ENCODE measurements at places on chromosomes 5 and 9.

DNA sequence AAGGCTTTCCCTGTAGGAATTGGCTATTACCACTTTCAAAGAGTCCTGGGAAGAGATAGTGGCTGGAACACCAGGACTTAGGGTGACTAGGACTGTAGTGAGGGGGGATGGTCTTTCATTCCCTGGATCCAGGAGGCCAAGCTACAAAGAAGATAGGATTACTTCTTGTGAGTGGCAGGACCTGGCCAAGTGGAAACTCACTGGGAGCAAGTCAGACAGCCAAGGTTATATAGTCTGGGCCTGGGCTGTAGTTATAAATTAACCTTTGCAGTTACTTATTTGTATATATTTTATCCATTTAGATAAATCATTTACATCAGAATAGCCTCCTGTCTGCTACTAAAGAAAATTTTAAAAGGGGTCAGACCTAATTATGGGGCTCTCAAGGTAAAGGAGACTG is 124.3 kb downstream of the TLR4 start:
- no peak for DNase-seq

- DNase-seq: no peak
Observed at GRCh38 chr5:82862261-82862660, 214.9 kb downstream of the TMEM167A start.

DNA sequence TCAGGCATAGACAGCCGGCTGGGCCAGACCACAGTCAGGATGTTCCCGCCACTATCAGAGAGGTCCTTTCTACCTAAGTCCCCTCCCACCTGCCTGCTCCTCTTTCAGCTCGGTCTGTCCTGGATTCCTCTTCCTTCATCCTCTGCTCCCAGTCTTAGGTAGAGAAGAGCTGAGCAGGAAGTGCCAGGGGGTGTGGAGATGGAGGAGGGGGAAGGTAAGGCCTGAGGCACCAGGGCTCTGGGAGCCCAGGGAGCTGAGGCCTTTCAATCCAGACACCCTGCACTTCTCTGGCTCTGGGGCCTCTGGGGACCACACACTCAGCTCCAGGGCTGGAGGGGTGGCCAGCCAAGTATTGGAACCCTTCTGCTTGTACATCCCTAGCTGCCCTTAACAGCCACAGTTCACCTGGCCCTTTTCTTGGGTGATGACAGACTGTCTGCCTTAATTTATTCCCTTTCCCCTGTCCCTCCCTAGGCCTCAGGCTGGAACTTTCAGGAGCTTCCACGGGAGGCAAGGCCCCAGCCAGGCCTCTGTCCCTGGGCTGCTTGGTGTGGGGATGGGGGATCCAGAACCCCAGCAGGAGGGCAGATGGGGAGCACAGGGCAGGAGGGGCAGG is 15.6 kb downstream of the IRF1 start:
- no peak for DNase-seq

DNA sequence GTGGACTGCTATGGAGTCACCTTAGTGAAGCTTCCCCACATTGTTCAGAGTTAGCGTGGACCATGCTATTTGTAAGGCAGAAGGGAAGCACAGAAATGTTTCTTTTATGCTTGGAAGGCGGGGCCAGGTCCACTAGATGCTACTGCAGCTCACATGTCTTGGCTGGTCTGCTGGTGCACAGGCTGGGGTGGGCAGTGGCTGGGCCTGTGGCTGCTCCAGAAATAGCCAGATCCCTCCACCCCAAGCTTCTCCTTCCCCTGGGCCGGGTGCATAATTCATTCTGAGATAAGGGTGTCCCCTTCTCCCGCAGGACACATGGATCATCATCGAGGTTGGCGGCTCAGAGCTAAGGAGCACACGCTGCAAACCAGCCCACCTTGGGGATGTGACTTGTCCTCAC is 14.5 kb upstream of the SEMA4D start:
- DNase-seq: no peak

- DNase-seq: no peak
Observed at GRCh38 chr9:90198956-90199355, 443.7 kb downstream of the DIRAS2 start.

DNA sequence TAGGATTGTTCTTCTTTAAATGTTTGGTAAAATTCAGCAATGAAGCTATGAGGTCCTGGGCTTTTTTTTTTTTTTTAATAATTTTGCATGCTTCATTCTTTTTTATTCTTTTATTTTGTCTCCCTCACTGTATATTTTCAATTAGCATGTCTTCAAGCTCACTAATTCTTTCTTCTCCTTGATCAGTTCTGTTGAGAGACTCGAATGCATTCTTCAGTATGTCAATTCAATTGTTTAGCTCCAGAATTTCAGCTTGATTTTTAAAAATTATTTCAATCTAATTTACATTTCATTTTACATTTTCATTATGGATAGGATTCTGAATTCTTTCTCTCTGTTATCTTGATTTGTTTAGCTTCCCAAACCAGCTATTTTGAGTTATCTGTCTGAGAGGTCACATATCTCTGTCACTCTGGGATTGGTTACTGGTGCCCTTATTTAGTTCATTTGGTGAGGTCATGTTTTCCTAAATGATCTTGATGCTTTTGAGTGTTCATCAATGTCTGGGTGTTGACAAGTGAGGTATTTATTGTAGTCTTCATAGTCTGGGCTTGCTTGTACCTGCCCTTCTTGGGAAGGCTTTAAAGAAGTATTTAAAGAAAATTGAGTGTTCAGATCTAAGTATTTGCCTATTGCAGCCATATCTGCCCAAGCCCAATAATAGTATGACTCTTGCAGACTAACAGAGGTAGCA is 9.1 kb downstream of the LURAP1L start:
- no peak for DNase-seq

DNA sequence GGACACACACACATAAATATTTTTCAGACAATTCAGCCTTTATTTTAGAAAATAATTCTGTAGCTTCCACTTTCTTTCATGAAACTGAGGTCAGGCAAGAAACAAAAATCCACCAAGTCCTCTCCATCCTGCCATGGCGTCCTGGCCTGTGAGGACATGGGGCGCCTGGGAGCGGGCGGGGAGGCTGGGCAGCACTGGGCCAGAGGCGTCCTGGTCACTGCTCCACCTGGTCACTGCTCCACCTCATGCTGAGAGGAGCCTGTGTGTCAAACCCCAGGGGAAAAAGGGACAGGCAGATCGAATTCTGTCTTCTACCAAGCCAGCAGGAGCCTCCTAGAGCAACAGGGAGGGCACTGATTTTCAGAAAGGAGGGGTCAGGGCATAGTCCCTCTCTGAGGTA is 12.1 kb downstream of the MGAT1 start:
- no peak for DNase-seq

DNA sequence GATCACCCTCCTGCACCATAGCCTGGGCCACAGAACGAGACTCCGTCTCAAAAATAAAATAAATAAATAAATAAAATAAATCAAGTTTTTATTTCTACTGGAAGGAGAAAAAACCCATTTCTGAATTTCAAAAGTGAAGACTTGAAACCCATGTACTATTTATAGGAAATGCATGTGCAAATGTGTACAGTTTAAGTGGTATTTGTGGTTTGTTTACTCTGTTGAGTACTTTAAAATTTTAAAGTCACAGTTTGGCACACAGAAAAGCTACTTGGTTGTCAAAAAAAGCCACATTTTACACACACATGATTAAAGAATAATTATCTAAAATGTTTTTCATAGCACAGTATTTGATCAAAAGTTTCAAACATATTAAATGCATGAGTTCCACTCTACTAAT is 43.6 kb downstream of the NR3C1 start:
- no peak for DNase-seq

DNA sequence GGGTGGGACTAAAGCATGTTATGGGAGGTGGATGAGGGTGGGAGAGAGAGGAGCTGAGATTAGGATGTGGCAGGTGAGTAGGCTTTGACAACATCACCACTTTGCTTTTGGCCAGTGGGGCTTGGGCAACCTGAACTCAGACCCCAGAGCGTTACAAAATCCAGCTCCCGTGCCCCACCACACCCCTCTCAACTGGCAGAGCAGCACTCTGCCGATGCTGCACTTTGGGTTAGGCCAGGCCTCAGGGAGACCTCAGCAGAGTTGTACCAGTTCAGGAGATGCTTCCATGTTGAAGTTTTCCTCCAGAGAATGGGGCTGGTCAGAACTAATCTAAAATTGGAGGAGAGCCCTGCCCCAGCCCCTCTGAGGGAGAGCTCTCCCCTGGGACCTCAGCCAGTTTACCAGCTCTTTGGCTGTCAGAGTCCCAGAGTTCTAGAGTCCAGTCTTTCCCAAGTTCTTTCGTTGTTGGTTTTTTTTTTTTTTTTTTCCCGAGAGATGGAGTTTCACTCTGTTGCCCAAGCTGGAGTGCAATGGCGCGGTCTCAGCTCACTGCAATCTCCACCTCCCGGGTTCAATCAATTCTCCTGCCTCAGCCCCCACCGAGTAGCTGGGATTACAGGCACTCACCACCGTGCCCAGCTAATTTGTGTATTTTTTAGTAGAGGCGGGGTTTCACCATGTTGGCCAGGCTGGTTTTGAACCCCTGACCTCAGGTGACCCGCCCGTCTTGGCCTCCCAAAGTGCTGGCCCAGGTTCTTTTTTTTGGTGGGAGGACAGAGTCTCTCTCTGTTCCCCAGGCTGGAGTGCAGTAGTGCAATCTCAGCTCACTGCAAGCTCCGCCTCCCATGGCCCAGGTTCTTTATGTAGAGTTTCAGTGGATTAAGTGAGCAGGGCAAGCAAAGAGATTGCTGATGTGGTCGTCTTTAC is 17.8 kb downstream of the NUDT2 start:
- no peak for DNase-seq

GRCh38 chr9:5043381-5043780 is 58.3 kb downstream of the JAK2 start:
- DNase-seq: no peak

DNA sequence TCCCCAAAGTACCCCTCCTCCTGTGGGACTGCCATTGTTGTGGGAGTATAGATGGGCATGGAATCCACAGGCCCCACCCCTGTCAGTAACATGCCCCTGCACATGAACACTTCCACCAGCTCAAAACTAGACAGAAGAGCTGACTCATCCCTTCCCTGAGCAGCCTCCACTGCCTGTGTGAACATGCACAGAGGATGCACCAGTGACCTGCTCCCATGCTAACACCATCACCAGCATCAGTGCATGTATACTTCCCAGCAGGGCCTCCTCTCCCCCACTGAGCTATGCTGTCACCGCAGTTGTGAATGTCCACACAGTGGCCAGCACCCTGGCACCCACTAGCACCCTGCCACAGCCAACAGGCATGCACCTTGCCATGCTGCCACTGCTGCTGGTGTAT is 939.8 kb downstream of the EFNA5 start:
- no peak for DNase-seq

- DNase-seq: no peak
Observed at GRCh38 chr5:58412932-58413331, 47.0 kb downstream of the PLK2 start.

DNA sequence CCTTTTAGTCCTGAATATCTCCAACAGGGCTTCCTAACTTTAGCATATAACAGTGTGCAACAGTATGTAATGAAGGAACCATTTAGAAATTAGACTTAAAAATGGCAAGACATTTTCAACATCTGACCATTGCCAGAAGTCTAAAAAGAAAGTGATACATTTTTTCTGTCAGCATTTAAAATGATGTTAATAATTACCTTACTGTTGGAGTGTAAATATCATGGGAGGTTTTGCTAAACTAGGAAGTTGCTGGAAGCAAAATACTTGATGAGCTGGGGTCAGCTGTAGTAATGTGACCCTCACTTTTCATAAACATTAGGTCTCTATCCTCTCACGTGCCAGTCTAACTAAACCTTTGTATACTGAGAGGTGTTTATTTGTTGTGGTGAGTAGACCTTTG is 68.8 kb downstream of the NTRK2 start:
- DNase-seq: no peak

DNA sequence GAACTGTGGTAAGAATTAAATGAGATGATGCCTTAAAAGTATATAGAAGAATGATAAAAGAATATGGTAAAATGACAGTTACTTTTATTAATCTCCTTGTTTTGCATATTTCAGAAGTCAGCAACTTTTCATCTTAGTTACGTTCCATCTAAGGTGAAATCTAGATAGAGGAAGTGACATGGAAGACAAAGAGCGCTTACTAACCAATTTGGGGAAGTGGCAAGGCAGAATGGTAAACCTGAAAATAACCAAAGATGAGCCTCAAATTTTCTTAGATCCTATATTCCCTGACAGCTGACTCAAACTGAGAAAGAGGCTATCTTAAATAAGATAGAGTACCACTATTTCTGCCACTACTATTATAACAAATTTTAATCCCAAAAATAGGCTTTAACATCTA is 52.5 kb downstream of the FGF10 start:
- DNase-seq: no peak

GRCh38 chr5:111422245-111422644 is 90.1 kb downstream of the STARD4 start:
- DNase-seq: no peak

DNA sequence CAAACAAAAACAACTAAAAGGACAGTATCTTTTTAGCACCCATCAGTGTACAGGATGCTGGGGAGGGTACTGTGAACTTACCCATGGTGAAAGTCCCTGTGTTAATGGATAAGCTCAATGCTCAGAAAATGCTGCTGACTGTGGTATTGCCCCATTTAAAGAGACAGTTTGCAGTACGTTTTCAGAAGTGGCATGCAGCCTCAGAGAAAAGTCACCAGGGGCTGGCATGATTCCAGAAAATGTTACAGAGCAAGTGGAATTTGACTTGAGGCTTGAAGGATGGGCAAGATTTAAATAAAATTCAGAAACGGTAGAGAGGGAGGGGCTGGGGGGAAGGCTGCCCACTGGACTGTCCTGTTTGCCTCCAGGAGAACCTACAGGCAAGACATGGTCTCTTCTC is 7.2 kb downstream of the S1PR3 start:
- DNase-seq: no peak

DNA sequence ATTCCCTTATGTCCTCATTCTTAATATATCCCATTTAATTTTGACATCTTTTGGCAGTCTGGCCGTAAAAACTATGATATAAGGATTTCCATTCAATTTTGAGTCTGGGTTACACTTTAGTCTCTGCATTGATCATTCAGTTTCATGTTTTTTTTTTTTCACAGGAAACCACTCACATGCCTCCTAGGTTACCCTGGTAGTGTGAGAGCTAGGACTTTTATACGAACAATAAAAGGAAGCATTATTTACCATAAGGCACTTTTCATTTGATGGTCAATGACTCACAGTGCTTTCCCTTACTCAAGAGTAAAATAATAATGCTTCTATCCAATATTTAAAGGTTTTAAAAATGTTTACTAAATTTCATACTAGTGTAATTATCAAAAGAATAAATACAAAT is 16.4 kb upstream of the DMAC1 start:
- no peak for DNase-seq

DNA sequence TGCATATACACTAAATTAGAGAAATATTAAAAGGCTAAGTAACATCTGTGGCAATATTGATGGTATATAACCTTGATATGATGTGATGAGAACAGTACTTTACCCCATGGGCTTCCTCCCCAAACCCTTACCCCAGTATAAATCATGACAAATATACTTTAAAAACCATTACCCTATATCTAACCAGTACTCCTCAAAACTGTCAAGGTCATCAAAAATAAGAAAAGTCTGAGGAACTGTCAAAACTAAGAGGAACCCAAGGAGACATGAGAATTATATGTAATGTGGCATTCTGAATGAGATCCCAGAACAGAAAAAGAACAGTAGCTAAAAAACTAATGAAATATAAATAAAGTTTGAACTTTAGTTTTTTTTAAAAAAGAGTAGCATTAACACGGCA is 7.3 kb upstream of the IFNB1 start:
- no peak for DNase-seq

Data from stimulated activated CD4-positive, alpha-beta T cell treated with anti-CD3 and anti-CD28 coated beads, Interleukin-15, amount 100 ng/mL, for 1 hour (primary cell).